Right lobe of liver (tissue), 6 donors: ENCODE measurements at places on chromosomes 12 and 14. TPM values are rescaled to one million over a fixed set of nuclear protein-coding genes. Genes with fewer than 3 reads are reported as not detected.

The PPFIA2 gene
- total RNA-seq: not detected

The RNASE4 gene
- total RNA-seq: 175 TPM

The KLRB1 gene
- 1.6 TPM for total RNA-seq

The RAN gene
- 145 TPM for total RNA-seq

GRCh38 chr12:132508491-132508740, 18.5 kb downstream of the FBRSL1 start:
- peaks cover 21% of the 10 kb centered on the region for H3K4me1 ChIP-seq
- no peaks in the 10 kb centered on the region for H3K36me3 ChIP-seq
- H3K27ac ChIP-seq: no peak overlapping the region
- no peak overlapping the region for H3K4me3 ChIP-seq
- DNase-seq: no peak

DNA sequence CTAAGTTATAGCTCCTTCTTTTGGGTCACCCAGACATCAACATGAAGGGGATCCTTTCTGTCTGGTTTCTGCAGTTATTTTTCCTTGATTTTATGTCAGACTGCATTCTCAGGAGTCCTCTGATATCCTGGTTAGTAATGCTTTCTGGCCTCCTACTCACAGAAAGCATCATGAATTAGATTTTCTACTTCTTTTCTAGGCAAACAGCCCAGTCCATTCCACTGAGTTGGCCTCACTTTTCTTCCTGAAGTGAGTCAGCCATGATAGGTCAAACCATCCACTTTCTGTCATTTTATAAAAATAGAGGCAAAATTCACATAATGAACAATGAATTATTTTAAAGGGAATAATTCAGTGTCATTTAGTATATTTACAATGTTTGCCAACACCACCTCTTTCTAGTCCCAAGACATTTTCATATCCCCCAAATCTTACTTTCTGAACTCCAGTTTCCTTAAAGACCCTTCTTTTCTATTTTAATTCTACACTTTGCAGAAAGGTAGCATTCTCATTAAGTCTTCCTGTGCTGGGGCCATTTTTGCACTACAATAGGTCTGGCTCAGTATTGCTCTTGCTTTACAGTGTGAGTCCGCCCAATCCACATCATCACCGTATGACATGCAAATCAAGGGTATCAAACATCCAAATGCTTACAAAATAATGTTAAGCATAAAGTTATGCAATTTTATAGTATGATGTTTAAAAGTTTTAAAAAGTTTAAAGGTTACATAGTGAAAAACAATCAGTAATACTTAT, 95.1 kb downstream of the UNC79 start:
- DNase-seq: no peak
- no peaks in the 10 kb centered on the region for H3K4me1 ChIP-seq
- H3K4me3 ChIP-seq: no peak overlapping the region
- no peaks in the 10 kb centered on the region for H3K36me3 ChIP-seq
- H3K27me3 ChIP-seq: no peaks in the 10 kb centered on the region

DNA sequence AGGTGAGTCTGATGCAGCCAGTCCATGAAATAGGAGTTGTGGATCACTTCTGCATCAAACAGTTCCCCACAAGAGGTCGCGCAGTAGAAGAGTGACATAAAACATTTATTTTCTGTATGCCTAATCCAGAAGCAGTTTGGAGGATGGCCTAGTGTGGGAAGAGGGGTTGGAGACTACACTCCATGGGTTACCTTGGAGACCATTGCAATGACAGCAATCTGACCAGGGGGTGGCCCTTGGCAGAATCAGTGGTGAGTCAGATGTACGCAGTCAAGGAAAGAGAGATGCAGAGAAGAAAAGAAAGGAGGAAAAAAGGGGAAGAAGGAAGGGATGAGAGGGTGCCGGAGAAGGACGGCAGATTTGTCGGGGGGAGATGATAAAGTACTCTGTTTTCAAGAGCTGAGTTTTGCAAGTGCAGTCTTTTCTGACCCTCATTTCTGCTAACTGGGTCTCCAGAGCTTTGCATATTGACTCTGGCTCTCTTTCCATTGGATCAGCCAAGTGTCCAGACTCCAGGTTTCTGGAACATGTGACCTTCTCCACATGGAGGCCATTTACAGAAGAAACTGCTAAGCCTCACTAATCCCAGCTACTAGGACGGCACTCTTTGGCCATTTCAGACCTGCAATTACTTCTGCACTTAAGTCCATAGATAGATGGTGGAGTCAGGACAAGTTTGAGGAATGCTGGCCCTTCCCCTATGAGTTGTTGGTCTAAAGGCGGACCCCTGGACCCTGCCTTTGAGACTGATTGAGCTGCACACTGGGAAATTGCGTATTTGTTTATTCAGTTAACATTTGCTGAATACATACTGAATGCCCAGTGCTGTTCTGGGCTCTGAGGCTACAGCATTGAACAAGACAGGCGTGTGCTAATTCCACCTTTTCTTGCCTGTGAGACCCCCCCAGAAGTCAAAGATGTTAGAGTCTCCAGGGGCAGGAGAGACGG, 424.2 kb downstream of the BCL11B start:
- DNase-seq: no peak
- no peaks in the 10 kb centered on the region for H3K4me1 ChIP-seq
- no peak overlapping the region for H3K4me3 ChIP-seq
- H3K27ac ChIP-seq: no peak overlapping the region

DNA sequence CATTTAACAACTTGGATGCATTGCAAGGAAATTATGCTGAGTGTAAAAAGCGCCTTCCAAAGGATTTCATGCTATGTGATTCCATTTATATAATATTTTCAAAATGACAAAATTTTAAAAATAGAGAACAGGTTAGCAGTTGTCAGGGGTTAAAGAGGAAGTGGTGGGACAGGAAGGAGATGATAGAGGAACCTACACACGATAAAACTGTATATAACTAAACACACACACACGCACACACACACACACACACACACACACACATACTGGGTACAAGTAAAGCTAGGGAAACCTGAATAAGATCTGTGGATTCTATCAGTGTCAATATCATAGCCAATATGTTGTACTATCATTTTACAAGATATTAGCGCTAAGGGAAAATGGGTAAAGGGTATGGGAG, 17.2 kb downstream of the TTC9 start:
- DNase-seq: no peak
- no peaks in the 10 kb centered on the region for H3K4me1 ChIP-seq
- no peaks in the 10 kb centered on the region for H3K27me3 ChIP-seq
- H3K36me3 ChIP-seq: no peaks in the 10 kb centered on the region
- H3K4me3 ChIP-seq: no peak overlapping the region

- H3K4me1 ChIP-seq: no peaks in the 10 kb centered on the region
- no peaks in the 10 kb centered on the region for H3K36me3 ChIP-seq
- no peak overlapping the region for H3K27ac ChIP-seq
- no peaks in the 10 kb centered on the region for H3K27me3 ChIP-seq
- no peak overlapping the region for H3K4me3 ChIP-seq
These were observed 391.2 kb downstream of the AEBP2 start for GRCh38 chr12:19830446-19830845.
